Aortic smooth muscle cell (primary cell): ENCODE measurements at places on chromosomes 16 and 17. TPM values are rescaled to one million over a fixed set of nuclear protein-coding genes. Genes with fewer than 3 reads are reported as not detected.

PRCD gene
- total RNA-seq, result 1.1 and 1.6 TPM in 2 replicates

INCA1 gene
- 0.13 and 0.25 TPM in 2 replicates for total RNA-seq

TK1 gene
- total RNA-seq, result 104 and 136 TPM in 2 replicates

ABCC11 gene
- 0.12 and 0.26 TPM in 2 replicates for total RNA-seq

EVPL gene
- not detected in 2 replicates for total RNA-seq

GDPD3 gene
- total RNA-seq, result 0.92 and 0.99 TPM in 2 replicates

MAZ gene
- total RNA-seq, result 141 and 150 TPM in 2 replicates
